ENCODE measurements at places on chromosomes 12 and 14.

DNA sequence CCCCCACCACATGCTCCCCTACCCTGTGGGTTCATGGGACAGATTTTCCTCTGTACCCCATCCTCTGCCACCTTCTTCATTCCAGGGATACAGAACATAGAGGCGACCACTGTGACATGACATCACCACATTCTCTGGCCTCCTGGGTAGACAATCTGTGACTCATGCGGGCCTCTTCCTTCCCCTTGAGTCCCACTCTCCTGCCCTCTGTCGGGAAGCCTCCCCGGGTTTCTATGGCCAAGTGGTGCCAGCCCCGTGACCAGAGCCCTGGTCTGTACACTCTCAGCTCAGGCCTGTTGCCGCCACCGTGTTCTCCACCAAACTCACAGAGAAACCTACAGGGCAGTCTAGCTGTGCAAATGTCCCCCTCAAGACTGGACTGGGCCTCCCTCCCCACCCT, 8.0 kb downstream of the CLMN start:
- DNase-seq, result no peak

DNA sequence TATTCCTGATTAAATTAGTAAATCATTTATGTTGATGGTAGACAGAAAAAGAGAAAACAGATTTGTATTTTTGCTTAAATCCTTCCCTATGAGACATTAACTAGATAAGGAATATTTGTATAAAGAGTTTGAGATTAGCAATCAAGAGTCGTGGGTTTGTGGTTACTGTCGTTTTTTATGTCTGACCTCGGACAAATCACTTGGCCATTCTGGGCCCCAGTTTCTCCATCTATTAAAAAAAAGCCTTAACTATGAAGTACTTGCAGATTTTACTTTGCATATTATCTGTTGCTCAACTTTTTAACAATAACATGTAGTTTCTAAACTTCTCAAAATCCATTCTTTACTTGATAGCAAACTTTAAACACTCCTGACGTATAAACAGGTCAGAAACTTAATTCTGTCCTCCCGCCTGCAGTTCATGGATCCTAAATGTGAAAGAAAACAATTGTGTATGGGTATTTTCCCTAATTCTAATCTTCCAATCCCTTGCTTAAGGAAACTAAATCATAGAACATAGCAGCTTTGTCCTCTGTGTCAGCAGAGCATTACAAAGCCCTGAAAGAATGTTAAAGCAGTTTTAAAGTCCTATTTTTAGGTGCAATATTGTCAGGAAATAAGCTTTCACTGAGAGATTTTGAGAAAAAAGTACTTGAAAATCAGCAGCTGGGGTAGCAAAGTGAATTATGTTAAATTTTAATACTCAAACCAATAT, 118.2 kb downstream of the GPR135 start:
- no peak for DNase-seq

GRCh38 chr12:26062566-26062965, 62.3 kb downstream of the BHLHE41 start:
- no peak for DNase-seq

DNA sequence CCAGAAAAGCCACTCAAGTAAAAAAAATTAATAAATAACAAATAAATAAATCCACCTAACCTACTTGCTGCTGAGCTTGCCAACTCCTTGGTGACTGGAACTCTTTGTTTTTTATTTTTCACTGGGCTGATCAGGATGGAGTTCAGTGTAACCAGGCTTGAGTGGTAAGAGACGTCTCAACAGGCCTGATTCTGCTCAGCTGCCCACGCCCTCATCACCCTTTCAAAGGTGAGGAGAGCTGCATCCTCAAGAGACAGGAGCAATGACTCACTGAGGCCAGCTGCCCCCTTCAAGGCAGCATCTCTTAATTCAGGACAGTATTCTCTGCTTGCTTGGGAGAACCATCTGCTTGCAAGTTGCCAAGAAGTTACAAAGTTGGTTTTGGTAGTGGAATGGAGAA, 111.9 kb upstream of the CPM start:
- no peak for DNase-seq

DNA sequence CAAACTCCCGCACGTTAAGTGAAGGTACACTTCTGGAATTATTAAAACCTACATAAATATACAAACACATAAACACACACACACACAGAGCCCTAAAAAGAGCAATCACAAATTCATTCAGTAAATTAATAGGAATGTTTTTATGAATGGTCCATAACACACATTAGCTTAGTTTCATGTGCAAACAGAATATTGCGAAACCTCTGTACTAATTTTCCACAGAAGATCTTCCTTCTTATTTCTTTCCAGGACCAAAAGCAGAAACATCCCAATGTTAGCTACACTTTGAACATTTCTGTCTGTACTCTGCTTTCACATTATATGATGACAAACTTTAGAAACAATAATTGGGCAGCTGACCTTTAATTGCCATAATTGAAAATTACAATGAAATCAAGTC, 101.6 kb downstream of the SOX5 start:
- DNase-seq, result no peak

All from activated T-cell treated with anti-CD3 and anti-CD28 coated beads, Interleukin-2, amount 50 U/mL, for 24 hours (primary cell).